Heart right ventricle (tissue), 16 donors: ENCODE measurements at places on chromosomes 2 and 18. TPM values are rescaled to one million over a fixed set of nuclear protein-coding genes. Genes with fewer than 3 reads are reported as not detected.

REG3G gene
- total RNA-seq = not detected

DNA sequence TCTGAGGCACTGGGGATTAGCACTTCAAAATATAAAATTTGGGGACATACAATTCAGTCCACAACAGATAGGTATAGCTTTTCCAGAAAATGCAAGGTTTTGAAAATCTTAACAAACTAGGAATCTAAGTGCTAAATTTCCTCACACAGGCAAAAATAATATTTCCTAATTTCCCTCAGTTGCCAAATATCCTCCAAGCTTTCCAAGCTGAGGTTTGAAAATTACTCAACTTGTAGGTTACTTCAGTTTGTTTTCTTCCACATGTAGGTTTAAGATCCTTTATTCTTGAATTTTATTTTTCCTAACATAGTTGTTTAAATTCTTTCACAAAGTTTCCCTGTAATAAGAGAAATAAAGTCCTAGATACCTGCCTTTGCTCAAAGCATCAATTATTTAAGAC is 192.9 kb upstream of the NRXN1 start:
- H3K4me3 ChIP-seq = no peak overlapping the region
- no peaks in the 10 kb centered on the region for H3K36me3 ChIP-seq
- H3K4me1 ChIP-seq = no peaks in the 10 kb centered on the region

- H3K4me1 ChIP-seq = no peaks in the 10 kb centered on the region
- peaks cover 70% of the 10 kb centered on the region for H3K36me3 ChIP-seq
- H3K27me3 ChIP-seq = no peaks in the 10 kb centered on the region
- H3K4me3 ChIP-seq = no peak overlapping the region
These were observed 41.0 kb downstream of the PIK3C3 start for GRCh38 chr18:41996020-41996419.

DNA sequence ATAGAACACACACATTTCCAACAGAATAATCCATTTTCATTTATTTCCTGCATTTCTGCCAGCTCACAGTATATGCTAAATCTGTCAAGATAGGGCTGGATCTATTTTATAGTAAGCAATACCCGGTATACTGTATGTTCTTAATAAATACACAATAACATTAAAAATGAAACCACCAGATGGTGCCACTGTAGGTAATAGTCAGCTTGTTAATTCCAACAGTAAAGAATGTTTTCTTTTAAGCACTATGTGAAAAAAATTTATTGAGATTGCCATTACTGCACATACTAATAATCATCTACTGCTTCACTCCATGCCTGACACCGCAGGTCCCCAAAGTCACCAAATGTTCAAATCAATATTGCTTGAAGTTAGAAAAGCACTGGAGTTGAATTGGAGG is 131.5 kb upstream of the PGAP1 start:
- H3K4me1 ChIP-seq = no peaks in the 10 kb centered on the region
- H3K4me3 ChIP-seq = no peak overlapping the region
- no peak for DNase-seq

DNA sequence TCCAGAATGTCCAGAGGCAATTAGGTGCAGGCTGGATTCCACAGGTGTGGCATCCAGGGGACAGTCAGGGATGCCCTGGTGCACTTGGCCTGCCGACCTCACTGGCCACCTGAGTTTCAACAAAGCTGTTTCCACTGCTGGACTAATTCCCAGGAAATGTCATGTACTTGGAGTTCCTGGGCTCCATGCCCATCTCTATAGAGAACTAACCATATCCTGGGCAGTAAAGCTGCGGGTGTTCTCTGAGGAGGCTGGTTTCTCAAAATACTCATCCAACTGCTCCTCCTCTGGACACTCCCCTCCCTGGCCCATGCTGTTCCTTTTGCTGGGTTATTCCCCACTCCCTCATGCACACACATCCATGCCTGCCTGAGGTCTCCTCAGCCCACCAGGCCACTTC is 161.9 kb upstream of the SKOR2 start:
- H3K27ac ChIP-seq = no peak overlapping the region
- no peak for DNase-seq
- H3K27me3 ChIP-seq = peaks cover 38% of the 10 kb centered on the region
